Activated T-helper 1 cell treated with Interleukin-2 at 50 U/mL for 16 hours (primary cell): ENCODE measurements at places on chromosomes 7 and 10.

GRCh38 chr7:110974441-110974840 is 116.5 kb upstream of the LRRN3 start:
- no peak for DNase-seq

- no peak for DNase-seq
Measured at GRCh38 chr10:36630267-36630666, 495.1 kb upstream of the ANKRD30A start.

DNA sequence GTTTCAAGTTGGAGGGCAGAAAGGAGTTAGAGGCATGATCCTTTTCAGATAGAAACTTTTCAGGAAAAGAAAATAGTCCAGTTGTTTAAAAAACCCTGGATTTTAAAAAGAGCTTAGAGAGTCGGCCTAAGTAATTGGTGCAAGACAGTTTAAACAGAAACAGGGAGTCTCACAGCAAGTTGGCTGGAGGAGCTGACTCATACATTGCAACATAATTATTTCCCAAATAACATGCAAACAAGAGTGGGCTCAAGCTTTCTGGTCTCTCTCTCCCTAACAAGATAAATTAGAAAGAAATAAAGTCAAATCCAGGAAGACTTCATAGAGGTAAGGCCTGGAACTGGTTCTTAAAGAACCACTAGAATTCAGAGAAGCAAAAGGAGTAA is 100.3 kb upstream of the AGBL3 start:
- DNase-seq: no peak

- no peak for DNase-seq
Measured at GRCh38 chr10:13115832-13116803, 16.2 kb downstream of the OPTN start.

GRCh38 chr10:6314620-6315205 is 112.0 kb downstream of the PFKFB3 start:
- no peak for DNase-seq

- no peak for DNase-seq
Measured at GRCh38 chr7:2760098-2760889, 72.3 kb downstream of the AMZ1 start.

DNA sequence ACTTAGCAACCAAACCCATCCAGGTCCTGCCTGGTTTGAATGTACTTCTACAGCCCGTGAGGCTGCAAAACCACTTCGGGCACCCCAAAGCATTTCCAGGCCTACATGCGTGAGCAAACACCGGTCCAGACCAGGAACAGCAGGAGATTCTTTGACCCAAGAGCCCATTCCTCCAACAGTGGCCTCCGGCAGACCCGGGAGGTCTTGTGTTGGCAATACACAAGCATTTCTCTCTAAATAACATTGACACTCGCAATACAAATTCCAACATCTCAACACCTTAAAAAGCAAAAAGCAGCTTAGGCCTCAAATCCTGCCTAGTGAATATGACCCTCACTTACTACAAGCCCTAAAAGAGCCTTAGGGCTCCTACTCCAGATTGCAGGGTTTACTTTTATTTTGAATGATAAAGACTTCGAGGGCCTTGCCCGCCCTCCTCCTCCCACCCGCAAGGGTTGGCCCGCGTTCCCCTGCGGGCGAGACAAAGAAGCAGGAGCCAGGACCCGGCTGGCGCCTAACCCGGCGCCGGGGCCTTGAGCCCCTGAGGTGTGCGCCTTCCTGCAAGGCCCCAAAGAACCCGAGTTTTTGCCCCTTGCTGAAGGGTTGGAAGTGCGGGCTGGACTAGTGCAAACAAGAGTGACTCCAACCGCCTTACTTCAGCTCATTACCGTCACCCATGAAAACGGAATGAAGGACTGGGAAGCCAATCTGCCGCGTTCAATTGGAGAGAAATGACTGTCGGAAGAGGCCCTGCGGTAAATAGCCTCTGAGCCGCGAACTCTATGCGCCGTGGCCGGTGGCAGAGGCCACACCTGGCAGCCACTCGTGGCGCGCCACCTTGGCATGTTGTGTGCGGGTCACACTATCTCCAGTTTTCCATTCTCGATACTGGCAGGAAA is 3.4 kb upstream of the DLX6 start:
- DNase-seq: no peak

DNA sequence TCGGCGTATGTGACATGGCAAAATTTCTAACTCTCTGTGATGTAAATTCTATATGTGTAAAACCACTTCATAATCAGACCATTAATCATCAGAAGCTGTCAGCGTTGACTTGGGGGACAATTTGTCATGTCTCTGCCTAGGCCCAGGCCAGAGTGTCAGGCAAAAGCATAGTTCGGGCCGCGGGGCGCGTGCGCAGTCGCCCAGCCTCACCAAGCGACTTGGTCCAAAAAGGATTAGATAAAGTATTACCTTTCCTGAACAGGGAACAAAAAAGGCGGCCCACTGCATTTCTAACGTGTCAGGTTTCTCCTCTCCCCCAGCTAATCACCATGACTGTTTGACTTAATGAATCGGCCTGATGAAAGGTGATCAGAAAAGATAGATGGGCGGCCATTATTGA is 114.2 kb downstream of the EBF3 start:
- no peak for DNase-seq

GRCh38 chr10:79442171-79443040 is 3.0 kb downstream of the ZCCHC24 start:
- DNase-seq: no peak

DNA sequence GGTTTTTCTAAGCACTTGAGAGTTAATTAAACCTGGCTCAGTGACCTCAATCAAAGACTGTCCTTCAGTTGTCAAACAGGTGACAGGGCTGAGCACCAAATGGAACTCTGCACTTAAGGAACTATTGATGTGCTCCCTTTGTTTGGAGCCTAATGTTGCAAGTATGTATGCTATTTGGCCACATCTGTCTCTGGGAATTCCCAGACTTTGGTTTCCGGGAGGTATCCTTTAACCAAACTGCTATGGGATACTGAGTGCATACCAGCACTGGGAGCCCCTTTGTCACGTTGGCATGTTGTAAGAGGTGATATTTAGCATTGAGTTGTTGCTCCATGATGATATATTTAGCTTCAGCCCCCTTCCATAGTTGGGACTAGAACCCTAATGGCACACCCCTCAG is 25.2 kb downstream of the ASZ1 start:
- DNase-seq: no peak

DNA sequence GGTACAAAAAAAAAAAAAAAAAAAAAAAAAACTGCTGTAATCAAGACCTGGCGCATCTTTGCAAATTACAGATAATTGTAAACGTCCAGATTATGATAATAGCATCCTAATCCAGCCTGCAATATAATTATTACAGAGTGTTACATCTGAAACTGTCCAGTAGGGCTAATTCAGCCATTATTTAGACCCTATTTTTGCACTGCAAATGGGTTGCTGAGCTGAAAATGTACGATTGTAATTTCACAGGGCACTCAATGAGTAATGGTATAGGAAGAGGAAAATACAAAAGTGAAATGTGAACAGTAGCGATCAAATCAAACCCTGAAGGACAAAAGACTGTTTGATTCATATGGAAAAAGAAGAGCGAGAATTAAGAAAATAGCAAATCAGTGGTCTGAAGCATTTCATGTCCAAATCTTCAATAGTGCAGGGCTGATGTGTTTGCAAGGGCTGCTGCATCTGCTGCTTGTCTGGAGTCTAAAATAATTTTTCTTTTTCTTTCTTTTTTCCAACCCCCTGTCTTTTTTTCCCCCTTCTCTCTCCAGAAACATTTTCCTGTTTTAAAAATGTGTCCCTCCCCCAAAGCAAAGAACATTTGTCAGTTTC is 8.9 kb downstream of the DLX6 start:
- no peak for DNase-seq

GRCh38 chr7:12655161-12655560 is 32.3 kb upstream of the ARL4A start:
- no peak for DNase-seq

GRCh38 chr7:16668049-16668858 is 22.3 kb downstream of the BZW2 start:
- no peak for DNase-seq

DNA sequence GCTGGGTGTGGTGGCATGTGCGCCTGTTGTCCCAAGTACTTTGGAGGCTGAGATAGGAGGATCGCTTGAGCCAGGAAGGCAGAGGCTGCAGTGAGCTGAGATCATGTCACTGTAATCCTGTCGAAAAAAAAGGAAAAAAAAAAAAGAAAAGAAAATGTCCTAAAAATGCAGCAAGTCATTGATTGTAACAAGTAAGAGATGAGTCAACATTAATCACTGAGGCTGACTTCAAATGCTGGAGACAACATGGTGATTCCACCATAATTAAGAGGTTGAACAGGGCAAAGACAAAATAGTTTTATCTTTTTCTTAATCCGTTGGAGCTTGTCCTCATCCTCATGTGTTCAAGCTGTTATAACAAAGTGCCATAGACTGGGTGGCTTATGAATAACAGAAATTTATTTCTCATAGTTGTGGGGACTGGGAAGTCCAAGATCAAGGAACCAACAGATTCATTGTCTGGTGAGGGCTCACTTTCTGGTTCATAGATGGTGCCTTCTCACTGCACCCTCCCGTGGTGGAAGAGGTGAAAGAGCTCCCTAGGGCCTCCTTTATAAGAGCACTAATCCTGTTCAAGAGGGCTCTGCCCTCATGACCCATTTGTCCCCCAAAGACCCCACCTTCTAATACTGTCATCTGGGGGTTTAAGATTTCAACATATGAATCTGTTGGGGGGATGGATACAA is 60.3 kb downstream of the TBXAS1 start:
- DNase-seq: no peak

GRCh38 chr10:110762109-110762848 is 109.4 kb upstream of the PDCD4 start:
- DNase-seq: no peak

- no peak for DNase-seq
Measured at GRCh38 chr10:69327463-69328379, 49.4 kb downstream of the HK1 start.

DNA sequence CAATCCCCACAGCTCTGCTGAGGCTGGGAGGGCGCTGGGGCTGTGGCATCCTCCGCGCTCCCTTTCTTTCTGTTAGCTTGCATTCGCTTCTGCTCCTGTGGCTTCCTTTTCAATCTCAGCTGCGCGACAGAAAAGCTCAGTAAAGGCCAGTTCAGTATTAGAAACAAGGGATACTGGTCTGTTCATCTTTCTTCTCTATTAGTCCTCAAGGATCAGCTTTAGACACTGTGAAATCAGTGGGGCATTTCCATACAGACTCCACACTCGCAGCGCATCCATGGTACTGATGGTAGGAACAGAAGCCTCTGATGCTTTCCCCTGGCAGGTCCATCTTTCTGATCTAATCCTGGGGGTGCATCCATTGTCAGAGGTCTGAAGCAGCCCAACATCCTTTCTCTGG is 163.7 kb downstream of the LYZL1 start:
- no peak for DNase-seq

DNA sequence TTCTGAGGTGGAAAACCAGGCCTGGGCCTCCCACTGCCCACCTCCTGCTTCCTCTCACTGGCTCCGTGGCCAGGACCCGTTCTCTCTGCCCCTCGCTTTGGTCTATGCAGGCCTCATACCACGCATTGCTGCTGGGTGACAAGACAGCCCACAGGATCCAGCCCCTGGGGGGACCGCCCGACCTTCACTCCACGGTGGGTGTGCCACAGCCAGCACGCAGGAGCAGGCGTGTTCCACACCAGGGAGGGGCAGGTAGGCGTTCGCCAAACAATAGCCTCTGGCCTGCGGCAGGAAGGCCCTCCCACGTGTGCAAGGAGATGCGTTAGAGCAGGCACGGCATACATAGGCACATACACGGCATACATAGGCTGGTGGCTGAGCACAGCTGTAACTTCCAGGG is 233.4 kb downstream of the WDR37 start:
- DNase-seq: no peak

DNA sequence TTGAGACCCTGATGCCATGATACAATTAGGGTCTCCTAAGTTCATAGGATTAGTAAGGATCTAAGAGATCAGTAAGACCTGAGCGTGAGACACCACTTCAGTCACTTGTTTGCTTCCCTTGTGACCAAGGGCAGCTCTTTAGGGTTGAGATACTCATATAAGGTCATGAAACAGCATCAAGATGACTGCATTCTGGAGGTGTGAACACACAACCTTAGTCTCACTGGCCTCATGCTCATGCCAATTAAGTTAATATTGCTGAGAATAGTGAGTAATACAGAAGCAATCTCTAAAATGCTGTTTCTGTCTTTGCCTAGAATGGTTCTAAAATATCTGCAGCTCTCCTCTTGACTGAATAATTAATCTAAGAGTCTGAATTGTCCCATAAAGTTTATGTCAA is 39.6 kb upstream of the KLHL7 start:
- DNase-seq: no peak

DNA sequence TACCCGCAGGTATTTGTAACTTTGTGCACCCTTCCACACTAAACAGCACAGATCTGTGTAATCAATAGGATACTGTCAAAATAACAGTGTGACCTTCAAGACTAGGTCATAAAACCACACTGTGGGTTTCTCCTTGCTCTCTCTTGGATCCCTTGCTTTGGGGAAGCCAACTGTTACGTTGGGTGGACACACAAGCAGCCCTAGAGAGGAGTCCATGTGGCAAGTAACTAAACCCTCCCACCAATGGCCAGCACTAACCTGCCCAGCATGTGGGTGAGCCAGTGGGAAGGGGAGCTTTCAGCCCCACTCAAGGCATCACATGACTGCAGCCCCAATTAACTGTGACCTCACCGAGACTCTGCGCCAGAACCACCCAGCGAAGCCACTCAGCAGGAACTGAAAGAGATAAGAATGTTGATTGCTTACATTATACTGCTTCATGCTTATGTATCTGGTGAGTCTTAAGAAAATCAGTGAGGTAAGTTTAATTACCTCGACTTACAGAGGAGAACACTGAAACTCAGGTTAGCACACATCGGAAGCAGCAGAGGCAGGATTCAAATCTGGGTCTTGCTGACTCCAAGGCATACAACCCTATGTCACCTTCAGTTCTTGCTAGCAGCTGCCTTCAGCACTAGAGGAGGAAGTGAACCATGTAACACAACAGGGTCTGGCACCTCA is 9.4 kb upstream of the ZC3HAV1 start:
- DNase-seq: no peak

DNA sequence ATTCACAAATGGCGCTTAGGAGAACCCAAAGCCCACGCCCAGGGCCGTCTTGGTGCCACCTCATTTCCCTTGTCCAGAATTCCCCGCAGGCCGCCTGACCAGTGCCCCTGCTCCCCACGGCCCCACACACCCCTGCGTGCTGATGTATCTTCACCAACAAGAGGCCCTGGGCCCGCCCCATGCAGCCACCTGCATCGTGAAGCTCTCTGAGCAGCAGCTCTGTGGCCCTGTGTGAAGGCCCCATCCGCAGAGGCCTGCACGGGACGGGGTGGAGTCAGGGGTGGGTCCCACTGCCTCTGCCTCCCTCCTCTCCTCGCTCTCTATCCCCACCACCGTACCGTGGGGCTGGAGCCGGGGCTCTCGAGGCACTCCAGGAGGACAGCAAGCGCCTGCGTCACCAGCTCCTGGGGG is 14.7 kb downstream of the BRAT1 start:
- no peak for DNase-seq

- no peak for DNase-seq
Measured at GRCh38 chr10:82924711-82925110, 1049.7 kb downstream of the NRG3 start.

DNA sequence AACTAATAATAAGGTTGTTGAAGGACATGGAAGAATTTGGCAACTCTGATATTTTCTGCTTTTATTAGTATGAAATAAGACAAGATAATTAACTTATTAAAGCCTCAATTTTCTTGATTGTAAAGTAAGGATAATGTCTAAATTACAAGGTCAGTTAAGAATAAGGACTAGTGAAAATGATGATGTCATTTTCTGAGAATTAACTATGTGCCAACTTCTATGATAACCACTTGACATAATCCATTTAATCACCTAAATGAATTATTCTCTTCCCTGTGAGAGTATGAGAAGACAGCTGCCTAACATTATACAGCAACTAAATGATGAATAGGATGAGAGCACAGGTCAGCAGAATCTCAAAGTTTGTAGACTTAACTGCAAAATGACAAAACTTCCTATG is 1153.4 kb upstream of the POT1 start:
- no peak for DNase-seq
